ENCODE measurements at places on chromosomes 2 and 18.

GRCh38 chr2:120433816-120434290 lies 87.9 kb downstream of the INHBB start:
- no peak for DNase-seq

DNA sequence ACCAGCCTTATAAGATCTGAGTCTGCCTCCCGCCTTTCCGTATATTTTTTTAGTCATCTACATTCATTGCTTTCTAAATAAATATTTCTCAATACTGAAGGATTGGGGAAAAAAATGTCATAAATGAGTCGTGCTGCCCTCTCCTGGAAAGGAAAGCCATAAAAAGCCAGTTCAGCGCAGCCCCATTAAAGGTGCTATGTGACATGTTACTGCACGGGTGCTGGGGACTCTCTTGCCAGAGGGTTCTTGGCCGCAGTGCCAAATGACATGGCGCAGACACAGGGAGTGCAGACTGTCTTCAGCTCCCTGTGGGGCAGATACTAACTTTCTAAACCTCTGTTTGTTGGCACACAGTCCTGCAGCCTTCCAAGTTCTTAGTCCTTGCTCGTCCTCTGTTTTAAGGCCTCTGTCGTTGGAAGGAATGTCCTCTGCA lies 53.7 kb upstream of the MAP3K20 start:
- DNase-seq: no peak

DNA sequence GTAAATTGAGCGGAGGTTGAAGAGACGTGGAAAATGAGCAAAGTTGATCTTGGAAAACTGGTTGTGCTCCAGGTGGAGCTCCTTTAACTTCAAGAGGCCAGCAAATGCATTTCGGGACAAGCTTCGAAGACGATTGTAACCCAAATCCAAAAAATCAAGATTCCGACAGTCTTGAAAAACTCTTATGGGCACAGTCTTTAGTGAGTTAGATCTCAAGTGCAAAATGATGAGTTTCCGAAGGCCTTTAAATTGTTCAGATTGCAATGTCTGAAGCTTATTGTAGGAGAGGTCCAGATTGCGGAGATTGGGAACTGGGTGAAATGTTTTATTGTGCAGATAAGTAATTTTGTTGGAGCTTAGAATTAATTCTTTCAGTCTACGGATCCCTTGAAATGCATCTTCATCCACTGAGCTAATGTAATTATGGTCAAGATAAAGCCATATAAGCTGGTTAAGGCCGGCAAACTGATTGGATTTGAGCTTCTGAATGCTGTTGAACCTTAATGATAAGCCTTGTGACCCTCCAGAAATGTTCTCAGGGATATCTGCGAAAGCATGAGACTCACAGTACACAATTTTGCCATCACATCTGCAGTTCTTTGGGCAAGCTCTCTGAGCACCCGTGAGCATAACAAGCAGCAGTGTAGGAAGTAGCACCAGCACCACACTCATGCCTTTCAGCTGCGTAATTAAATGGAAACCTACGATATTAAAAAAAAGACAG lies 2.9 kb downstream of the LRRTM4 start:
- DNase-seq: no peak

- DNase-seq: no peak
These were observed 89.9 kb upstream of the STON1 start for GRCh38 chr2:48440103-48440390.

DNA sequence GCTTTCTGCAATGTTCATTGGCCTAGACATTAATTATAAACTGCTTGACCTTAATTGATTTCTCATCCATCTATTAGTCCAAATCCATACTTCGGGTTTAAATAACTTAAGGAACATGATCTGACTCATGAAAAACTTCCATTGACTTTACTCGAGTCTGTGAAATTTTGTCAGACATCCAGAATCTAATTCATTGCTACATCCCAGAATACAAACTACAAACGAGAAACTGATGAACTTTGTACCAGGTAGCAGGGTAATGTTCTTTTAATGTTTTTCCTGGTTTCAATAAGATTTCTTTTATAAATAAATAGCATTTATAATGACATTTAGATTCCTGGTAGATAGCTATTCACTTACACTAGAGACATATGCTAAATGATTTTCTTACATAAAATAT lies 36.0 kb upstream of the IKZF2 start:
- DNase-seq: no peak

Measured in activated CD4-positive, CD25-positive, alpha-beta regulatory T cell (primary cell).